AG08396 (cell line): ENCODE measurements at places on chromosomes 16 and 17.

GRCh38 chr17:74386386-74386785 is 19.1 kb downstream of the GPR142 start:
- no peak for DNase-seq

- no peak for DNase-seq
These were observed 14.6 kb downstream of the HOXB1 start for GRCh38 chr17:48515925-48516900.

GRCh38 chr17:59811209-59811608 is 81.5 kb downstream of the TUBD1 start:
- no peak for DNase-seq

- no peak for DNase-seq
These were observed 190.2 kb upstream of the CDH11 start for GRCh38 chr16:65312071-65312470.

DNA sequence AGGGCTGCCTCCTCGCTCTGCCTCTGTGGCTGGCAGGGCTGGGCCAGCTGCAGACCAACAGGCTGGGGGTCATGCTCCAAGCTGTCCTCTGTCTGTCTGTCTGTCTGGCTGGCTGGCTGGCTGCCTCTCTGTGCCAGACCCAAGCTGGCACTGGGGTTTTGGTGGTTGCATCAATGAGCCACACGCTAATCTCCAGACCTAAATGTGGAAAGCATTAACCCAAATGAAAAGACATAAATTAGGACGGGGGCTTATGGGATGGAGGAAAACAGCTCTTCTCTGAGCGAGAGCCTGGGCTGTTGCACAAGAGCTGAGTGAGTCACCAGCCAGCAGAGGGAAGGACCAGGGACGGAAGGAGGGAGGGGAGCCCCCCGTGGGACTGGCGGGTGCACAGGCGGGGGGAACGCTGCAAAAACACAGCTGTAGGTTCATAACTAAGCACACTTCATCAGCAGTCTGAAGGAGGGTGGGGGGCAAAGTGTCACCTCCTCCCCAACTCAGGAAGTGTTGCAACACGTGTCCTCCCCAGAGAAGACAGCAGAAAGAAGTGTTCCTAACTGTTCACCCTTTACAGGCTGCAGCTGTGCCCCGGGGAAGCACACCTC is 83.4 kb downstream of the GAS7 start:
- DNase-seq: peak; percentile 82

- no peak for DNase-seq
These were observed 17.5 kb downstream of the PIPOX start for GRCh38 chr17:29060475-29060874.

GRCh38 chr17:76946111-76946771 is 78.0 kb downstream of the MGAT5B start:
- no peak for DNase-seq

DNA sequence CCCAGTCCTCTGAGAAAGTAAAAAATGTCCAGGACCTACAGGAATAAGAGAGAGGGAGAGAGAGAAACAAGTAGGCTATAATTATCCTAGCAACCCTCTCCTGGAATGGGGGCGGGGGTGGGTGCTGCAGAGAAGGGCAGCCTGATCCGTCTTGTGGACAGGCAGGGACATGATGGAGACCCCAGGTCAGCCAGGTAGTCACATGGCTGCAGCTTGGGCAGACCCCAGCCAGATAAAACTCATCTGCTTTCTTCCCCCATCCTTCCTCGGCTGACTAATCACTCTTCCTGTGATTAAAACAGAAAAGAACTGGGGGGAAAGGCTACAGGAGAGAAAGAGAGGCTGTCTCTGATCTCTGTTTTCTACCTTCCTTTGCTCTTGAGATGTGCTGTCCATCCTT is 32.6 kb downstream of the COPZ2 start:
- no peak for DNase-seq

DNA sequence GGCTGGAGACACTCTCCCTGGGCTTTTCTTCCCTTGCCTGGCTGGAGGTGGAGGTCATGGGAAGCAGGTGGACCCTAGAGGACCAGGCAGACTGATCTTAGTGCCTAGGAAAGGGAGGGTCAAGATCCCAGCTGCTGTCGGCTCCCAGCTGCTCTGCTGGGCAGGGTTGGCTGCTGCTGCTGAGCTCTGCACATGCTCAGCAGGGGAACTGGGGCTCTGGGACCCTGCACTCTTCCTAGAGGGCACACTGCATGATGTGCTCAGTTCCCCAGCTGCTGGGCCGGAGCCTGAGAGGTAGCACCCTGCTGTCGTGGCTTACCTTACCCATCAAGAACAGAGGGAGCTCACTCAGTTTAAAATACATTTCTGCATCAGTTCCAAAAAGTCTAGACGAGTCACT is 34.3 kb downstream of the VAC14 start:
- DNase-seq: no peak

- DNase-seq: no peak
These were observed 6.2 kb downstream of the EPN3 start for GRCh38 chr17:50538549-50539410.
